Left renal pelvis (tissue), 4 donors: ENCODE measurements at places on chromosomes 12 and 14.

DNA sequence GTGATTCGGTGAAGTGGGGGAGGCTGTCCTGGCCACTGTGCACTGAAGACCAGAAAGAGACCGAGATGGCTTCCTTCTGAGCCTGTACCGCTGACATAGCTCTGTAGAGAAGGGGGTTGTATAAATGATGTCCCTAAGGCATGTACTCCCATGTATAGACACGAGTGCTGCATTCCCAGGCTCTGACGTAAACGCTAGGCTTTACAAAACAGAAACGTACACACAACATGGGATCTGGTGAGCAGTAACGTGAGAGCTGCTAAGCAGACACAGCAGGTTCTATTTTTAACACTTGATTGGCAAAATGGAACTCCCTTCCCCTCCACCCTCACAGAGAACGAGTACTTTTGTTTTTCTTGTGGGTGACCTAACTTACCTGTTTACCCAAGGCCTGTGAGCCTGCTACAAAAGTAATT is 35.9 kb downstream of the ACADS start:
- DNase-seq, result peak; percentile 77

- no peak for DNase-seq
Measured at GRCh38 chr14:103427485-103428443, 42.5 kb downstream of the MARK3 start.

DNA sequence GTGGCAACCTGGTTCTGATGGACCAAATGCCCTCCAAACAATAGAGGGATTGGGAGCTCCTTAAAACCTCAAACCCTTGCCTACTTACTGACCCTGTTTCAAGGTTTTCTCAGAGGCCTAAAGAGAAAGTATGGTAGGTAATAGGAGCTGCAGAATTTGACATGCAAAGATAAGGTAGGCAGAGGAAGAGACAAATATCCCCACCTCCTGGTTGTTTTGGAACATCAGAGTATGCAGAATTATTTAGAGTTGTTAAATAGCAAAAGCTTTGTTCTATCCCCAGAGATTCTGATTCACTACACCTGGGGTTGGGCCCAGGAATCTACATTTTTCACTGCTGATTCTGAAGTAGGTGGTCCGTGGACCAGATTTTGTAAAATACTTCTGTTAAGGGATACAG is 421.2 kb downstream of the SOX5 start:
- no peak for DNase-seq

GRCh38 chr12:19997656-19998400 is 370.5 kb upstream of the PDE3A start:
- DNase-seq, result no peak

DNA sequence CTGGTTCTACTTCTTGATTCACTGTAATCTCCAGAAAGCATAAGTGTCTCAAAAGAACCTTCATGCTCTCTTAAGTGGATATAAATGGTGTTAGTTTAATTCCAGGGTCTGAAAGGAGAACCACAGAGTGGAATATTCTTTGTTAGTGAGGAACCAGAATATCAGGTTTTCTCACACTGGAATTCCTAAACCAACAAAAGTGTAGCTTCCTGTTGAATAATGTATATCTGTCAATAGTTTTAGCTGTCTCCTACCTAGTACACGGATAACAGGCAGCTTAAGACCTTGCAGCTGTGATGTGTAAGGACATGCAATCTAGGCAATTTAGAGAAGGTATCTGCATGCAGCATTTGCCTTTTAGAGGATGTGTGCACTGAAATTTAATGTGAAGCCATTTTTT is 24.0 kb downstream of the LRIG3 start:
- DNase-seq, result no peak

GRCh38 chr14:74921987-74922751 is 891 bp downstream of the RPS6KL1 start:
- no peak for DNase-seq

DNA sequence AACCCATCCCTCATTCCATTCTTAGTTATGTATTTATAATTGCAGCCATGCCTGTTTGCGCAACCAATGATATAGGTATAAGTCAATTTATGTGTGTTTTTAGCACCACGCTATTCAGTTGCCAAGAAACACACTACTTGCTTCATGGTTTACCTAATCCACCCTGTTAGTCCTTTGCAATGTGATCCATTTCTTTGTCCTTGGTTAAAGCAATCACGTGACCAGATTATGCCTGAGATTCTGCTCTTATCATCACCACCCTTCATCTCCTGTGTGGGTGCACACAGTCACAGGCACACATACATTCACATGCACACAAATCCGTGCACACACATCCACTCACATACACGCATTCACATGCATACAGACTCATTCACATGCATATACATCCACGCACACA is 52.3 kb upstream of the KCNA5 start:
- DNase-seq, result no peak

DNA sequence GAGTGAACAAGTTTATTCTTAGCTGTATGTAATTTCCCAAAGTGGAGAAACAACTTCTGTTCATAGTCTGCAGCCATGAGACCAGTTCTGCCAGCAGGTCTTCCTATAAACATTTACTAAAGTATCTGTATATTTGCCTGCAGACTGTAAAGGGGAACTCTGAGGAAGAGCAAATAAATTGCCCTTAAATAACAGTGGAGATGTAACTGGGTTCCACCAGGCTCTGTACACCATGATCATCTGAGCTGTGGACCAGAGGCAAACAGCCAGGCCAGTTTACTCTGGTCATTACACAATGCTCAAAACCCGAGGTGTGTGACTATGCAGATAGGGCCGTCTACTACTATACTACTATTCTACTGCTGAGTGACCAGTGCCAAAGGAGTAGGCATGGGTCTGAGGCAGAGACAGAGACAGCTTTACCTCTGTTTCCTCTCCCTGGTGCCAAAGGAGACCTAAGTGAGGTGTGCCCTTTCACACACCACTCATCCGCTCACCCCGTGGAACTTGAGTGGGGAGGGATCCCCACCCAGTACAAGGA is 21.1 kb upstream of the CERS5 start:
- no peak for DNase-seq

- no peak for DNase-seq
Measured at GRCh38 chr12:102052192-102053061, 9.4 kb downstream of the WASHC3 start.

- no peak for DNase-seq
Measured at GRCh38 chr14:89466484-89466883, 49.5 kb upstream of the FOXN3 start.

GRCh38 chr12:6340745-6341416 is 995 bp downstream of the TNFRSF1A start:
- DNase-seq, result no peak

DNA sequence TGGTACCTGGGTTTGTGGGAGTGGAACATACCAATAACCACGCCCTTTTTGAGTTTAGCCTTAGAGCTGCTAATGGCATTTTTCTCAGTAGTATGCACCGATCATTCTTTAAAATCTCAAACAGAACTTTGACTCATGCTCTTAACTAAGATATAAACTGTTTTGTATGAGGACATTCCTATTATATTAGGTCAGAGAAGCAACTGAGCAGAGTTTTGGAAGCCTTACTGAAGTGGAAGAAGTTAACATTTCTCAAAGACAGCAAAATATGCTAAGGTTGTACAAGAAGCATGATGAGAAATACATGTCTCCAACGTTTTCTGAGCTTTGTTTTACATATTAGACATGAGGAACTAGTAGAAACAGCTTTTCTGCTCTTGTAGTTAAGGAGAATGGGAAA is 819.2 kb downstream of the FSCB start:
- no peak for DNase-seq

GRCh38 chr14:20551606-20552005 is 9.2 kb downstream of the RNASE9 start:
- DNase-seq, result no peak

DNA sequence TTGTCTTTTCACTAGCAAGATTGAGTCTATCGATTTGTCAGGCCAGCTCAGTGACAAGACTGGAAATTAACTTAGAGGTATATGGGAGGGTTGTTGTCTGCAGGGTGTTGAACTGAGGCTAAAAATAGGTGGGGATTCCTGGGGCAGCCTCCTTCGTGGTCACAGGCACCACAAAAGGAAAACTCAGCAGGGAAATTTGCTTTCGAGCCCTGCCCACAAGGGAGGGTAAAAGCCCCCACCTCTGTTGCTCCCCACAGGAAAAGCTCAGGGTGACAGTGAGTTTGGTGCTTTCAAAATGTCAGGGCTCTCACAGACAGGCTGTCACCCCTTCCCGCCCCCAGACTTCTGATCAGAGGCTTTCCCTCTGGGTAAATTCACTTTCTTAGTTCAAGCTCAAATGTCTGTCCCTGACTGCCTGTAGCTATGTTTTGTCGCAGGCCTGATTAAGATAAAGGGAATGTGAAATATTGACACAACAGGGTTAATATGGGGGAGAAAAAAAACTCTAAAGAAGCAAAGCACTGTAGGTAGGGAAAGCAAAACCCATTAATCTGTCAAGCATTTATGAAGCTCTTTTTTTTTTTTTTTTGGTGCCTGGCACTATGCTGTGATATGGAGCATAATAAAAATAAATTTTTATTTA is 11.7 kb upstream of the NFKBIA start:
- DNase-seq, result no peak

GRCh38 chr14:85087201-85087600 is 442.7 kb upstream of the FLRT2 start:
- no peak for DNase-seq

GRCh38 chr12:130577351-130577750 is 138.7 kb downstream of the RIMBP2 start:
- no peak for DNase-seq

DNA sequence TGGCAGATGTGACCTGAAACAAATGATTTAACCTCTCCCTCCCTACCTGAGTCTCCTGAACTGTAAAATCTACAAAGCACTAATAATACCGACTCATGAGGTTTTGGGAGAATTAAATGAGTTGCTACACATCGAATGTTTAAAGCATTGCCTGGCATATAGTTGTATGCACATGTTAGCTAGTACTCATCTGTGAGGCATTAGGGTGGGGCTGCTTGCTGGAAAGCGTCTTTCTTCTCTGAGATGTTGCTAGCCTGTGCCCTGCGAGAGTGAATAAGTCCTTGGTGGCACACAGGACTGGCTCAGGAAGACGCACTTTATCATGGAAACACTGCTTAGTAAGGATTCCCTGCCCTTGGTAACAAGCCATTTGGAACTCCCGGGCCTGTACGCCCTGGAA is 6.1 kb downstream of the RAPGEF3 start:
- DNase-seq, result no peak

GRCh38 chr12:94771741-94772140 is 121.4 kb upstream of the TMCC3 start:
- no peak for DNase-seq
